Cardiac septum (tissue), 1 donor: ENCODE measurements at places on chromosomes 3 and 15. TPM values are rescaled to one million over a fixed set of nuclear protein-coding genes. Genes with fewer than 3 reads are reported as not detected.

The LNP1 gene
- 4.6 TPM for total RNA-seq

The MAP1A gene
- total RNA-seq: 182 TPM

The TTLL13 gene
- total RNA-seq: 0.16 TPM

The COLQ gene
- 41.7 TPM for total RNA-seq

The KCNH8 gene
- 0.08 TPM for total RNA-seq

The CRABP1 gene
- not detected for total RNA-seq

The RAB27A gene
- 7.1 TPM for total RNA-seq

The BTLA gene
- 0.35 TPM for total RNA-seq

The C3orf22 gene
- not detected for total RNA-seq

The POLQ gene
- 0.97 TPM for total RNA-seq

The RARB gene
- 20.3 TPM for total RNA-seq

The SLC6A20 gene
- total RNA-seq: not detected

The GOLIM4 gene
- 88.8 TPM for total RNA-seq

The CKMT1A gene
- total RNA-seq: 0.32 TPM

The GDPGP1 gene
- 10.6 TPM for total RNA-seq

The ASB14 gene
- 5.8 TPM for total RNA-seq

The KPNA4 gene
- 144 TPM for total RNA-seq

The CHRNB4 gene
- total RNA-seq: not detected

The GBE1 gene
- 102 TPM for total RNA-seq

The SEMA7A gene
- 1.5 TPM for total RNA-seq

The NEK10 gene
- 3.3 TPM for total RNA-seq

The STOML1 gene
- 32.1 TPM for total RNA-seq

The CTXND1 gene
- total RNA-seq: 5.6 TPM

The RHCG gene
- total RNA-seq: 2.0 TPM

The ATOSA gene
- 31.5 TPM for total RNA-seq

The LMAN1L gene
- 7.9 TPM for total RNA-seq

The FAN1 gene
- 15.9 TPM for total RNA-seq

The DCP1A gene
- 17.3 TPM for total RNA-seq

The NGLY1 gene
- total RNA-seq: 29.3 TPM

The PRR20G gene
- not detected for total RNA-seq

The FAM131A gene
- total RNA-seq: 43.3 TPM

The FOXB1 gene
- not detected for total RNA-seq

The TRPM1 gene
- total RNA-seq: not detected

The CCR9 gene
- total RNA-seq: not detected

The MORC1 gene
- not detected for total RNA-seq

The OR5AC2 gene
- total RNA-seq: not detected

The SACM1L gene
- total RNA-seq: 29.6 TPM
